Tibial nerve (tissue), 4 donors: ENCODE measurements at places on chromosomes 6 and 20.

DNA sequence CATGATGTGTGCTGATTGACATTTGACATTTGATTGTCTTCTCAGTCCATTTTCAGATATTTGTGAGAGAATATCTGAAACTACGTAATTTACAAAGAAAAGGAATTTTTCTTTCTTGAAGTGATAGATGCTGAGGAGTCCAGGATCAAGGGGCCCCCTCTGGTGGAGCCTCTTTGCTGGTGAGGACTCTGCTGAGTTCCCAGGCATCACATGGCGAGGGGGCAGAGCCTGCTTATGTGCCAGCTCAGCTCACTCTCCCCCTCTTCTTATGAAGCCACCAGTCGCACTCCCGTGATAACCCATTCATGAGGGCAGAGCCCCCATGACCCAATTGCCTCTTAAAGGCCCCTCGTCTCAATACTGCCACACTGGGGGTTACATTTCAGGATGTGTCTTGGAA, 91.3 kb downstream of the RPP40 start:
- no peak for DNase-seq

DNA sequence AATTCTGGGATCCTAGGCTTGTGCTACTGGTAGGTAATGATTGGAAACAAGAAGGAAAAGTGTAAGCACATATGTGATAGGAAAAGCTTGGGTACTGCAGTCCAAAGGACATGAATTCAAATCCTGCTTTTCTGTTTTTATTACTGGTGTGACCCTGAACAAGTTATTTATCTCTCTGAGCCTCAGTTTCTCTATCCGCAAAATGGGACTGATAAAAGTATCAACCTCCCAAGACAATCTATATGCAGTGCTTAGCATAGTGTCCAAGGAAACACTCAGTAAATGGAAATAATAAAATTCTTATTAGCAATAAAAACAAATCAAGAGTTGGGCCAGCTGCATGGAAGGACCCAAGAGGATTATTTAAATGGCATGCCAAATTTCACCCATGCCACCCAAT, 108.5 kb downstream of the ZMYND8 start:
- no peak for DNase-seq

- DNase-seq: no peak
Measured at GRCh38 chr20:59158673-59159072, 4.9 kb upstream of the ZNF831 start.

- no peak for DNase-seq
Measured at GRCh38 chr6:117906958-117907600, at the start of gene SLC35F1. Gene SLC35F1 (plus strand): TSS chr6:117907264.

DNA sequence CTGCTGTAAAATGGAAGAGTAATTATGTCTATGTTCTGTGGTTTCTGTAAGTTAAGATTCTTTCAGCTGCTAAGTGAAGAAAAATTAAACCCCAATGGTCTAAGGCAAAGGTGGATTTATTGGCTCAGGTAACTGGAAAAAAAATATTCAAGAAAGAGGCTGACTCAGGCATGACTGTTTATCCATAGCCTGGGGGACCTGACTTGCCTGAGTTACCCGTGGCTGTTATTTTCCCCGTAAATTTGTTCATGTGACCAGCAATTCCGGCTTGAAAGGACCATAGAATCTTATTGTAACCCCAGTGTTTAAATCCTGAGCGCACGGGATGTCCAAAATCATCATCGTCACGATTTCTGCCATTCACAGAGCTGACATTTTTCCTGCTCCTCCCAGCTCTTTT, 32.3 kb upstream of the SULF2 start:
- DNase-seq: no peak

GRCh38 chr20:41386502-41387427, 20.1 kb upstream of the EMILIN3 start:
- DNase-seq: peak; percentile 21

DNA sequence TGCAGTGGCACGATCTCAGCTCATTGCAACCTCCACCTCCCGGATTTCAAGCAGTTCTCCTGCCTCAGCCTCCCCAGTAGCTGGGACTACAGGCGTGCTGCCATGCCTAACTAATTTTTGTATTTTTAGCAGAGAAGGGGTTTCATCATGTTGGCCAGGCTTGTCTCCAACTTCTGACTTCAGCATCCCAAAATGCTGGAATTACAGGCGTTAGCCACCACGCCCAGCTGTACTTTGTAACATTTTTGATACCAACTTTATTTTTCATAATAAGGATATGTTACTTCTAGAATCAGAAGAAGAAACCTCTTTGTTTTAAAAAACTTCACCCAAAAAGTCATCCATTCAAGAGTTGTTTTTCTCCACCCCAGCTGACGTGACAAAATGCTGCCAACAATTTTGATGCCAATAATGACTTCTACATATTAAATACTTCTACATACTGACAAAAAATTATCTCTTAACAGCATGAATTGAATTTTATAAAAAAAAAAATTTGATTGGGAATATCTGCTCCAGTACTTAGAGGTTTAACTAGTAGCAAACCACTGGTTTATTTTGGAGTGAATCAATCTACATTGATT, 22.5 kb upstream of the PRIM2 start:
- peak; percentile 45 for DNase-seq

GRCh38 chr6:11527274-11527870, 10.2 kb upstream of the TMEM170B start:
- DNase-seq: no peak

GRCh38 chr6:143098054-143098671, 37.5 kb downstream of the AIG1 start:
- DNase-seq: no peak

DNA sequence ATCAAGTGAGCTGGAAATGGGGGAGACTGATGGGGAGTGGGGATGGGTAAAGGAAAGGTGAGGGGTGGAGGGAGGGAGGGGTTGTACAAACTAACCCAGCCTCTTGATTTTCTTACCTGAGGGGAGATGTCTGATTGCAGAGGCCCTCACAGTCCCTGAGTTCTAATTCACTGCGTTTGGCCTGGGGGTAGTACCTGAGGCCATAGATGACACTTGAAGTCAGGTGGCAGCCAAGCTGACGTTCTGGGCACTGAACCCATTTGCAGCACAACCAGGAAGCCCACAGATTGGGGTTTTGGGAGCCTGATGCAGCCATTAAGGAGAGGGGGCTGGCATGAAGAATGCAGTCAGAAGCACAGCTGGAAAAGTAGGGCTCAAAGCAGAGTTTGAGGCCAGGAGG, 153.8 kb upstream of the DTNBP1 start:
- no peak for DNase-seq

DNA sequence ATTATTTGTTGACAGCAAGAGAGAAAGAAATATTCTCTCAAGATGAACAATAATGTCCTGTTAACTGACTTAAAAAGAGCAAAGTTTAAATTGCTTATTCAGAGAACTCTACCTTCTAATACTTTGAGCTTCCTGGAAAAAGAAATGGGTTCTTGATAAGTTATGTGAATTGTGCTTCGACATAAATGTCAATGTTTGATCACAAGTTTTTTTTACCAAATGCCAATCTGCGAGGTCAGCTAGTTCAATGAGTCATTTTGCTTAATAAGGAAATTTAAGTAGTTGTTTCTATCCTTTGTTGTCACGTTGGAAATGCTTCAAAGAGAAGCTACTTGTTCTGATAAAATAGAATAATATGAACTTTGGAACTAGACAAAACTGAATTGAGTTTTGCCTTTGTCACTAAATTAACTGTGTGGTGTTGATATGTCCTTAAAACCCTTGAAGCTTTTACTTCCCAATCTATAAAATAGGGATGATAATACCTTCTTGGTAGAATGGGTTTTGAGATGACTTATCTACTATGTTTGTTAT, 642.1 kb upstream of the FLRT3 start:
- no peak for DNase-seq

GRCh38 chr6:89749918-89750317, 69.7 kb downstream of the MDN1 start:
- DNase-seq: no peak

DNA sequence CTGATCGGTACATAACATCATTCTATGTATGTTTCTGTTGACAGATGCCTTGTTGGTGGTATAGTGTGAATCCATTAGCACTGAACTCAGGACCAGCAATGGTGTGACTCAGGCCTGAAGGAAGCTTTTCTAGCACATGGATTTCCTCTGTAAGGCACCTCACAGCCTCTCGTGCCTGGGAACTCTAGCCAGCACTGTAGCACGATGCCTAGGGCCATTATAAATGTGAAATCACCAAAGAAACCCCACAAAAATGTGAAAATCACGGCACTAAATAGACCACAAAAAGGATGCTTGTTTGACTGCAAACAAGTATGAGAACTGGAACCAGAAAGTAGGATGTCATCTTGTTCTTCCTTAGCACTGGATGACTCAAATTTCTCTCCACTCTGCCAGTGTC, 63.7 kb upstream of the NKX2-2 start:
- DNase-seq: no peak

DNA sequence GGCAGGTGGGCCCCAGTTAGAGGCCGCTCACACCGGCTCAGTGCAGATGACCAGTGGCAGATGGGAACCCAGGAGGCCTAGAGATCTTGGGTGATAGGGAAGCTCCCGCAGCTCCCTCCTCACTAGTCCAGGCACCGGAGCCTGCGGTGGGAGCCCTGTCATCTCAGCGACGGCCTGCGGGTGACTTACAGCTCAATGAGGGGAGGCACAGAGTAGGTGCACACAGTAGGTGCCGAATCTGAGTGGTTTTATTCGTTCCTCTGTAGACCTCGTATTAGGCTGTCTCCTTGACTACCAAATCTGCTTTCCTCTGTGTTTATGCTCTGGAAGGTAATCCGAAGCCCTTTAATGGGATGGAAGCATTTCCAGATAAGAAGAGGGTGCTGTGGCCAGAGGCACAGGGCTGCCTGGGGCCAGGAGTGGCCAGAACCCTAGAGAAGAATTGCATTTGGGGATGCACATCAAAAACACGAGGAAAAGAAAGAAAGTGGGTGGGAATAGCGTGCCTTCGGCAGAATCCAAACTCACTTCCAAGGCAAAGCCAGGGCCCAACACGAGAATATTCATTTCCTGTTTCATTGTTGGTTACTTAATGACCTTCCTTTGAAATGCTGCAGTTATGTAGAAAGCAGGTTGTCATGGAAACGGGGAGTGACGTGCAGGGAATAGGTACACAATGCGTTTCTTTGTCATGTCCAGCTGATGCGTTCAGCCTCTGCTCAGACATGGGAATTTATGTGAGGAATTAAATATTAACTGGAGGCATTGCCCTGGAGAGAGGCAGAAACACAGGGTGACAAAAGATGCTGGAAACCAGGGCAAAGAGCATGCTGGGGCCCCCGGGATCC, 24.7 kb downstream of the MYT1 start:
- no peak for DNase-seq

DNA sequence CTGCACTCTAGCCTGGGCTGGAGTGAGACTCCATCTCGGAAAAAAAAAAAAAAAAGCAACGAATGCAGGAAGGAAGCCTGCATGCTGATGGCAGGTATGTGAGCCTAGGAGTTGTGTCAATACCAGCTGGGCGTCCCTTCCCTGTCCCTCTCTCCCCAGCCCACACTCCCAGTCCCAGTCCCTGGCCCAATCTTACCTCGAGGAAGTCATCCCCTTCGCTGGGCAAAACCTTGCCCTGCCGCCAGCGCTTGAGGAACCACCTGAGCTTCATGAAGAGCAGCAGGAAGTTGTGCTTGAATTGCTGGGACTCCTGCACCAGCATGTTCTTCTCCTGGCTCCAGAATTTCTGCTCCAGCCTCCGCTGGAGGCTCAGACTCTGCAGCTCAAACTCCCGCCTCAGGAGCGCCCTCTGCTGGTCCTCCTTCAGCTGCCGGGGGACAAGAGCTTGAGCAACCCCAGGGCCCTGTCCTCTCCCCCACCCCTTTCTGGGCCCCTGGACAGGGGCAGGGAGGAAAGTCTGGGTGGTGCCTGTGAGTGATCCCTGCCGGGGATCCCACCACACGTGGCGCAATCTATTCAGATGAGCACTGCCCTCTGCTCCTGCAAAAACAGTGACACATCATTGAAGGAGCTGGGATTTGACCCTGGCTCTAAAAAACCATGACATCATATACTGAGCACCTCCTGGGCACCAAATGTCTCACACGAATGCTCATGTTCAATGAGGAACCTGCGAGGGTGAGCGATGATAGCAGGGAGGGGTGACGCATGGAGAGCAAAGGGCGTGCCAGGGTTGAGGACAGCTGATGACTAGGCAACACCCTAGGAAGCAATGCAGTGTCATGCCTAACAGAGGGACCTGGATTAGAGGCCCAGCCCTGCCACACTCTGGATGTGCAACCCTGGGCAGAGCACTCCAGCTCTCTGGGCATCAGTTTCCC, 35.0 kb upstream of the DSN1 start:
- DNase-seq: peak; percentile 39

- no peak for DNase-seq
Measured at GRCh38 chr6:133236932-133237331, 4.2 kb upstream of the EYA4 start.

DNA sequence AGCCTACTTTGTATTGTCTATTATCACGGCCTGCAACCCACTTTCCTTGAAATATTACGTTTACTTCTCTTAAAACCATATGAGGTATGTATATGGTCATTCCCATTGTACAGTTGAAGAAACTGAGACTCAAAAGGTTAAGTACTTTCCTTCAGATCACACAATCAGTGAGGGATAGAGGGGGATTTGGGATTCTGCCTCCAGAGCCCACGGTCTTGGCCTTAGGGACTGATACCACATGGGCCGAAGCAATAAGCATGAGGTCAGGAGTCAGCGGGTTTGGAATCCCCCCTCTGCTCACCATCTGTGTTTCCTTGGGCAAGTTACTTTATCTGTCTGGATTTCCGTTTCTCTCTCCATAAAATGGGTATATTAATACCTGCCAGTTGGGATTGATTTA, 19.4 kb upstream of the EPB41L1 start:
- DNase-seq: no peak

GRCh38 chr6:37483917-37484785, 15.5 kb downstream of the CCDC167 start:
- DNase-seq: peak; percentile 25

DNA sequence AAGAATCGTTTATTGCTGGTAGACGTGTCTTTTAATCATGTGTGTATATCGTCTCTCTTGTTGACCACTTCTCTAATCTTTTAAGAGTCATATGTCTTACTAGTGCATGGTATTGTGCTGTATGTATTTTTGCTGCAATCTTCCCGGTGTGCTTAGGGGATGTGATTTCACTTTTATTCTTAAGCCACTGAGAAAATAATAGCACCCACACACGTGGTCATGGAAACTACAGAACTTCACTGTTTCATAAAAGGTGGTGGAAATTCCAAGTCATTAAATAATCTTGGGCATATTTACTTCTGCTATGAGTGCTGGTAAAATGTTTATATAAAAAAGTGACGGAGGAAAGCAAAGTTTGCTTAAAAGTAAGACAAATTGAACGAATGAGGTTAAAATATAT, 3.0 kb upstream of the CDYL start:
- no peak for DNase-seq

DNA sequence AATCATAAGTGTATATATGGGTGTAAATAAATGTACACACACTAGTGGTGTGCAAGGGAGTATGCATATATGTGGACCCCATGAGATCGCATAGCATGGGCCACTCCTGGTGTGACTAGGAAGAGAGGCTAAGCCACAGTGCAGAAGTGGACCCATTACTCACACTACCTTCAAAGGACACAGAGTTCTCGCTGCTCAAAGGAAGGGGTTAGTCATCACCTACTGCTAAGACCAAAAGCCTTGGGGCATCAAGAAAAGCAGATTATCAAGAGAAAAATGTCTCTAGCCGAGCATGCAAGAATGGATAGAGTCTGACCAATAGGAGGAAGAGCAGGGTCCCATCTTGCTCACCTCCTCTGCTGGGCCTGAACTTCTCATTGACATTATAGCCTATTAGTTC, 195.5 kb downstream of the MAFB start:
- no peak for DNase-seq

GRCh38 chr6:137222381-137222780, 3.2 kb upstream of the IFNGR1 start:
- DNase-seq: no peak

- DNase-seq: no peak
Measured at GRCh38 chr6:129672341-129672682, 37.7 kb downstream of the ARHGAP18 start.
